ENCODE measurements at places on chromosomes 2 and 18.

GRCh38 chr2:164717000-164717803 lies 95.9 kb upstream of the GRB14 start:
- DNase-seq: peak; percentile 30

- DNase-seq: no peak
These were observed 31.0 kb upstream of the CYBRD1 start for GRCh38 chr2:171491292-171491691.

DNA sequence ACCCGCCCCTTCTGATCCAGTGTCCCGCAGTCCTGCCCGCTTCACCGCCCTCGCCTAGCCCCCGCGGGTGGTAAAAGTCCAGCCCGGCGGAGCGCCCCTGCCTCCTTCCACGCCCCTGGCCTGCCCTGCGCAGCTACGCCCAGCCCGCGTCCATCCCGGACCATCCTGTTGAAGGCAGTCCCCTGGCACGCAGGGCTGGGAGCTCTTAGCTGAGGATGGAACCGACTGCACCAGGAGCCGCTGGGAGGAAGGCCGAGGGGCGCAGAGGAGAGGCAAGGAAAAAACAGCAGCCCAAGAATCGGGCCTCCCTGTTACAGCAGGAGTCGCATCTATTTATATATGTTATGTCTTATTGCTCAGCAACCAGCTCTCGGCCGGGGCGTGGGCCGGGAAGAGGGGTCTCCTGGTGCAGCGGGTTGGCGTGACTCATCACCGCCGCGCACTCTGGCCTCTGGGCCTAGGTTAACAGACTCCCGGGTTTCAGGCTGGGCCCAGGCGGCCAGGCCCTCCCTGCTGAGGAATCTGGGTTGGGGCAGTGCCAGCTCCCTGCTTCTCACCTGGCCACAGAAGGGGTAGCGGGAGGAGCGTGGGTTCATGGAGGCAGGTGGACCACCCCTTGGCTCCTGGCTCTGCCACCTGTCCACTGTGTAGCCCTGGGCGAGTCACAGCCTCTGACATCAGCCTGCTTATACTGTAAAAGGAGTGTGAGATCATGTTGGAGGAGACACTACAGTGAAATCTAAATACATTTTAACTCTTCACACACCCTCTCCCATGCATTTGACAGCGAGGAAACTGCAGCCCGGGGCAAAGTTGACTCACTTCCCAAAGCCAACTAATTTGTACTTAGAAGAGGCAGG lies 13.4 kb upstream of the MAP3K2 start:
- DNase-seq: peak; percentile 35

- peak; percentile 44 for DNase-seq
These were observed 2.4 kb upstream of the RNF144A start for GRCh38 chr2:6914828-6915227.

DNA sequence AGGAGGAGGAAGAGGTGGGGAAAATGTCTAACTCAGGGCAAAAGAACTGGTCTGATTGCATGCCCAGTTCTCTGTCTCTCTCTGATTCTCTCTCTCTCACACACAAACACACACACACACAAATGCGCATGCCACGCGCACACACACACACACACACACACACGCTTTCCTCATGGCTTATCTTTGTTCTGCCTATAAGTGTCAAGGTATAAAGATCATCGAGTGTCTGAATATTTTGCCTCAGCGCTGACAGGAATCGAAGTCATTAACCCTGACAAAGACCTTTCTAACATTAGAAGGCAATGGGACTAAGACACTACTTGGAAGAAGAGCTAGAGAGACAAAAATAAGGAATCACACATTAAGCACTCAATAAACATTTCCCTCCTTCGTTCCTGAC lies 497.1 kb upstream of the KLHL29 start:
- DNase-seq: no peak

- DNase-seq: peak; percentile 7
These were observed 296.1 kb downstream of the OSR1 start for GRCh38 chr2:19062370-19062769.

DNA sequence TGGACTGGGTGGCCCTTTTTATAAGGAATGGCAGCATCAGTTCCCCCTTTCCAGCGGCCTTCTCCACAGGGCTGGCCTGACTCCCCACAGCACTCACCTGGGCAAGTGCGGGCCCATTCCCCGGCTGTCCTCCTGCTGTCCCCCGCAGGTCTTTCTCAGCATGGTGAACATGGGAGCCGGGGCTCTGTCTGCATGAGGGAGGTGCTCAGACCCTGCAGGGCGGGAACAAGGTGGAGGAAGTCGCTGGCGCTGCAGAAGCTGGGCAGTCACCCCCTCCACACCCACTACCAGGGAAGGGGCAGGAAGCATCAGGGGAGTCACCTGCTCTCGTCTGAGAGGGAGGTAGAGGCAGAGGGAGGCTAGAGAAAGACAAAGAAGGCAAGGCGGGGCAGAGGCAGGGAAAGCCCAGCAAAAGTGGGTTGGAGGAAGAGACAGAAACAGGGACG lies 12.2 kb downstream of the HES6 start:
- no peak for DNase-seq

- no peak for DNase-seq
These were observed 13.6 kb upstream of the PELI1 start for GRCh38 chr2:64157792-64158191.

DNA sequence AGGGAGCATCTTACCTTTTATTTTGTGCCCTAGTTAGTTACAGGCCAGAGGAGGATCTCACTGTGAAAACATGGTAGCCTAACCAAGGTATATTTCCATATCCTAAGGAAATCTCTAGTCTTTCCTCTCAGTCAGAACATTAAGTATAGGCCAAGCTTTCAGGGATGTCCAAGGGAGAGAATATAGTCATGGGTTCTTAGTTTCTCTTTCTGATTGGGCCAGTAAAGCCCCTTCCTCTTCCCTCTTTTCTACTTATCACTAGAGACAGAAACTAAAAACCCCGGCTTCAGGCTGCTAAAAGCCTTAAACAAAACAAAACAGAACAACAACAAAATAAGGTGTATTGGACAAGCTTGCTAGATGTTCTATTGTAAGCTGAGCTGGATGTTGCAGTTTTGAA lies 44.3 kb upstream of the TNFRSF11A start:
- DNase-seq: no peak

DNA sequence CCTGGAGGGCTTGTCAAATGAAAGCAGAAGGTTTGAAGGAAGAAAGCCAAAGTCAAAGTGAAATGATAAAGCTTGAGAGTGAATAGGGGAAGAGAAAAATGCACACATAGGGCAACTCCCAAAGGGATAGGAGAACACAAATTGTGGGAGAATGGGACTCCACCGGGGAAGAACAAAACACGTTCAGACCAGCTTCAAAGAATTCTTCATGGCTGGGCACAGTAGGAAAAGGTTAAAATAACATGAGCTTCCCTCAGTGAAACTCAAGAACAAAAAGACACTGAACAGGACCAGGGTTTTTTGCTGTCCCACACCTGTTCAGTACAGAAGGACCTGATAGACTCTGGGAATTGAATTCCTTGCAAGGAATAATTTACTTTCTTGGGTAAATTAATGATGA lies 123.1 kb upstream of the NCKAP5 start:
- no peak for DNase-seq

GRCh38 chr18:69491576-69491975 lies 90.9 kb downstream of the DOK6 start:
- peak; percentile 18 for DNase-seq

Data from iris pigment epithelial cell (primary cell).